ENCODE measurements at places on chromosomes 7 and 10.
A peak's percentile ranks its signal among the peaks of the same experiment; 100 is the strongest.

DNA sequence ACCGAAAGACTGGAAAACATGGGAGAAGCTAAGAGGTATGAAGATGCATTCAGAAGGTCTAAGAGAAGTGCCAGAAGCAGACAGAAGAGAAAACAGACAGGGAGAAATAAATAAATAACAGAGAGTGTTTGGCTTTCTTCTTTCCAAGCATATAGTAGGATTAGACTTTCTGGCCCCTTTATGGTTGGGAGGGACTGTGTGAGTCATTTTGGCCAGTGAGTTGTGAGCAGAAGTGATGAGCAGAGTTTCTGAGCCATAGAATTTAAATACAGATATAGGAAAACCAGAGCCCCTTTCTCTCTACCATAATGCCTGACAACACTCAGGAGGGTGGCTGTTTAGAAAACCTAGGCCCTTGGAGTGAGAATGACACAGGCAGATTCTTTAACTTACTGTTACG, 171.0 kb downstream of the PPP1R17 start:
- no peak for DNase-seq

DNA sequence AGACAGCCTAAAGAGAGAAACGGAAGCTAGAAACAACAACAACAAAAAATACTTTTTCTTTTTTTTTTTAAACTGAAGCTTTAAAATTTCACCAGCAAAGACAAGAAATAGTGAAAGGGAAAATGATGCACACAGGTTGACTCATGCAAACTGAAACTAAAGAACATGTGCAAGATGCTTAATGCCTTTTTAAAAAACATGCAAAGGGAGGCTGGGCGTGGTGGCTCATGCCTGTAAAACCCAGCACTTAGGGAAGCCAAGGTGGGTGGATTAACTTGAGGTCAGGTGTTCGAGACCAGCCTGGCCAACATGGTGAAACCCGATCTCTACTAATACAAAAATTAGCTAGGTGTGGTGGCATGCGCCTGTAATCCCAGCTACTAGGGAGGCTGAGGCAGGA, 15.1 kb upstream of the CUBN start:
- peak; percentile 84 for DNase-seq

DNA sequence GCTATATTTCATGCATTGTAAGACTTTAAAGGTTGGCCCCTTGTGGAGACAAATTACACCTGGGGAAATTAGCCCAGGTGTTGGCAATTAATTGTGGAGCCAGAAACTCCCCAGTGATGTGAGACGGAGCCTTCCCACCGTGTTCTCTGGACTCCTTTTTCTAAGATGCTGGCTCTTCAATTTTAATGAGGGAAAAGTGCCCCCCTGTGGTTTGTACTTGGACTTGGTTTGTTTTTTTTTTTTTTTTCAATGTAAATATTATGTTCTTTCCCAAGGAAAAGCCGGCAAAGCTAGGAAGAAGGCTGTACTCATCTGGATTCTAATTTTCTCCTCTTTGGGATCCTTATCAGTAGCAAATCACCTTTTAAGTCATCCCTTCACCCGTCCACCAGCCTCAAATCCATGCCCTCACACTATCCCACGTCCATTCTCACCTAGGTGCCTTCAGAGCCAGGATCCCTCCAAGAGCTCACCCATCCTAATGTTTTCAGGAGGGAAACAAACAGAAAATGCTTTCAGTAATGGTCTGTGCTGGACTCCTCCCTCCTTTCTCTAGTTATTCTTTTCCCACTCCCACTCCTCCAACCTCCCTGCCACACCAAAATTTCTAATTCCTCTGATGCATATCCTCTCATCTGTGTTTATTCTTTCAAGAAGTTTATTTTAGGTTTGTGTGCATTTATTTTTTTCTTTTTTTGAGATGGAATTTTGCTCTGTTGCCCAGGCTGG, 20.4 kb upstream of the ST8SIA6 start:
- no peak for DNase-seq

GRCh38 chr10:28800144-28800543, 122.8 kb downstream of the BAMBI start:
- DNase-seq: no peak

DNA sequence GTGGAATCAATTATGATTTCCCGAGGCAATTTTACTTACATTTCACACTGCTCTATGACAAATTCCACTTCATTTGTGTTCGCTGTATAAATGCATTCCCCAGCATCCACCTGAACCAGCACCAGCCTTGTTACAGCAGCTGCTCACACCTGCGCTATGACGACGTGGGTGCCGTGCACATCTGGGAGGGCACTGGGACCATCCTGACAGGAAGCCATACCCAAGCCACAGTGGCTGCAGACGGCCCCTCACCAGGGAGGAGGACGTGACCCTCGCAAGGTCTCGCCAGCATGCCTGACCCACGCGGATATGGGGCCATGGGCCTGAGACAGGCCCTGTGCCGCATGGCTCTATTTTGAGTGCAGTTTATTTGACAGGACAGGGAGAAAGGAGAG, 201.3 kb downstream of the MAD1L1 start:
- no peak for DNase-seq

- DNase-seq: no peak
These were observed 43.7 kb downstream of the KCNMA1 start for GRCh38 chr10:77593771-77594470.

GRCh38 chr7:158109364-158110033, 478.1 kb downstream of the PTPRN2 start:
- DNase-seq: no peak

DNA sequence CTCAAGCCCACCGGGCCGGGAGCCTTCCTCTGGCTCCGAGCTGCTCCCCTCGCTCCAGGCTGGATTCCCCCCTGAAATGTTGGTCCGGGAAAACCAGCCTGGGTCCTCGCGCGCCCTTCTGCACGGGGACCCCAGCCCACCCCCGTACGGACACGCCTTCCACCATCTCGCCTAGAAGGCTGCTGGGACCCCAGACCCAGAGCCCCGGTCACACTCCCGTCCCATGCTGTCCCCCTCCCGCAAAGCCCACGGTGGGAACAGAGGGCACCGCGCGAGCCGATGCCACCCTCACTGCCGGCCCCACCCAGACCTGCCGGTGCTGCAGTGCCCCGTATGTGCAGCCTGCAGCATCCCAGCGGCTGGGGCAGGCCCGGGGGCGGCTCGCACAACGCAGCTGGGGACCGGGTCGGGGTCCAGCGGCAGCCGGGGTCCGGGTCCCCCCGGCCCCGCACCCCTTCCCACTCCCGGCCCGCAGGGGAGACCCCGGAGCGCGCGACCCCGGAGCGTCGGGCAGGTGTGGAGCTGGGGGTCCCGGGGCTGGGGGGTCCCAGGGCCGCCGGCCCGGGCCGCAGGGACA, 871 bp downstream of the SPOCK2 start:
- DNase-seq: peak; percentile 60

DNA sequence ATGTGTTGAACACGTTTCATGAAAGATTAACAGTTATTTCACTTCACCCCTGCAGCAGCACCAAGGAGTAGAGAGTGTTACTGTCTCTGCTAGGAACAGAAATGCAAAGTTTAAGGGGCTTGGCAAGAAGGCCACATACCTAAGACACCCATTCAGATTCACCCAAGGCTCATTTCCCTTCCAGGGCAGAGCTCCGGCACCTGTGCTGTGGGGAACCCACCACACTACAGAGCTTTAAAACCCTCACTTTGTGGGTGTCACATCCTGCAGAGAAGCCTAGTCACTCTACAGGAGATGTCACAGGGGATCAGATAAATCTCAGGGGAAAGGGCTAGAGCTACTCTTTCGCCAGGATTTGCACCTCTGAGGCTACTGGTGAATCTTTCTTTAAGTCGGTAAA, 176.1 kb upstream of the KLF6 start:
- DNase-seq: peak; percentile 77

DNA sequence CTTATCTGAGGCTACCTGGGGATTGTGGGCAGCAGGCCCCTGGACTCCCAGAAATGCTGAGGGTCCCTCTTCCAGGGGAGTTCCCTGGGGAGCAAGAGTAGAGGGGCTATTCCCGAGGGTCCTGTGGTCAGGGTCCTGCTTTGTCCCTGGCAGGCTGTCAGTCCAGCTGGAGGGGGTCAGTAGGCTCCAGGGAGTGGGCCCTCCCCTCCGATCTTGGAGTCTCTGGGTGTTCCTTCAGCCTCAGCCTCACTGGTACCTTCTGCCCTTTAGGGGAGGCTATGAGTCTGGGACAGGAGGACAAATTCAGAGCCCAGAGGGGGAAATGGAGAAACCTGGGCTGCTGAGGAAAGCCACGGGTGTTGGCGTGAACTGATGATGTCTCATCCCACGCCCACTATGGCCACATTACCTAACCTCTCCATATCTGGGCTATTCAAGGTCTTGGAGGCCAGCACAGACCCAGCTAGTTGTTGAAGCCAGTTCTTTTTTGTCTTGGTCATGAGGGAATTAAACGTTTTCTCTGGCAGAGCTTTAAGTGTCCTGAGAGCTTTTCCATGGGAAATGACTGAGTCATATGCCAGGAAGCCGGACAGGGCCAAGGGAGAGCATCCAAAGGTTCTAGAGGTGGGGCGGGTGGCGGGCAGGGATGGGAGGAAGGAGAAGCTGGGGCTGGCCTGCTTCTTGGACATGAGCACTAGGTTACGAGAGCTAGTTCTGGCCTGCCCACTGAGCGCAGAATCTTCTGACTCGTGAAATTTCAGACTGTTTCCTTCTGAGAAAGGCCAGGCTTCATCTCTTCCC, 6.2 kb downstream of the CALHM2 start:
- no peak for DNase-seq

DNA sequence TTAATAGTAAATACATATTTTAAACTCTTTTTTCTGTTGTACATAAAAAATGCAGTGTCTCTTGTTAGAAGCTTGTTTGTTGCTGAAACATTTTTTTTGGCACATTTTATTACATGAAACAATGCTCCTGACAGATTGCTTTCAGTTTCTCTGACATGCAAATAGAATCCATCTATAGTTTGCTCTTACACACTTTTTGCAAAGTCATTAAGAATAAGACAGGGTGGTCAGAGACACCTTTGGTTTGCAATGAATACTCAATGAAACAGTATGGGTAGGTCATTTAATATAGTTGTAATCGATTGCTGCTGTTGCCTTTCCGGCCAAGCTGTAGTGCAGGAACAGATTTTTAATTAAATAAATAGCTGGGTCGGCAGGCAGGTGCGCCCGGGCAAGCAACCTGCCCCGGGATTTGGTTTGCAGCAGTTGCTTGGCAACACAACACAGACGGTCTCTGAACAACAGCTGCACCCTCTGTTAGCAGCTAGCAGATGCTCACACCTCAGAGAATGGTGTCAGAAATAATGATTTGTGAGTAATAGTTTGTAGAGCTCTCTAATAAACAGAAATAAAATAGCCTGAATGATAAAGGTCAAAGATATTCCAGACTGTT, 115.7 kb upstream of the CACNA2D1 start:
- no peak for DNase-seq

- no peak for DNase-seq
These were observed 52.4 kb downstream of the GPR26 start for GRCh38 chr10:123718544-123719060.

DNA sequence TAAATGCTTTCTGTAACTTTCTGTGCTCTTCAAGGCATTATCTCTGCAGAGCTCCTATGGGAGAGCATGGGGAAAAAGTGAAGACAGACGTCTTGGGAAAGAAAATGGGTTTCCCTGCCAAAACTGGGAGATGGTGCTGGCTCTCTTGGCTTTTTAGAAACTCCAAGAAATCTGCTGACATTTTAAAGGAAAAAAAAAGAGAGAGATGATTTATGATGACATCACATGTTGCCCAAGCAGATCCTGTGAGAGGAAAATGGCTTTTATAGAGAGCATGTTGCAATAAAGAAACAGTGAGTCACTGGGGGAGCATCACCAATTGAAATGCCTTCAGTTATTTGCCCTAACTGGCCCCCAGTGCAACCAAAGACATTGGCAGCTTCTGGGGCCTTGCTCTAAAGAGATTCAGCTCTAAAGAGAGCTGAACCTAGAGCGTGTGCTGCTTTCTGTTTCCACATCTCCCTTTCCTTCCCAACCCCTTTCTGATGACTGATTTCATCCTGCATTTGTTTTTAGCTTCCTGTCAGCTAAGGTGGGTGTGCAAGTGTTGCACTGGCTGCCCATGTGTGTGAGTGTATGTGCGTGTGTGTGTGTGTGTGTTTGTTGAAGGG, 37.7 kb downstream of the LRMDA start:
- DNase-seq: no peak

- no peak for DNase-seq
These were observed 8.0 kb downstream of the PARP12 start for GRCh38 chr7:140054751-140055150.

DNA sequence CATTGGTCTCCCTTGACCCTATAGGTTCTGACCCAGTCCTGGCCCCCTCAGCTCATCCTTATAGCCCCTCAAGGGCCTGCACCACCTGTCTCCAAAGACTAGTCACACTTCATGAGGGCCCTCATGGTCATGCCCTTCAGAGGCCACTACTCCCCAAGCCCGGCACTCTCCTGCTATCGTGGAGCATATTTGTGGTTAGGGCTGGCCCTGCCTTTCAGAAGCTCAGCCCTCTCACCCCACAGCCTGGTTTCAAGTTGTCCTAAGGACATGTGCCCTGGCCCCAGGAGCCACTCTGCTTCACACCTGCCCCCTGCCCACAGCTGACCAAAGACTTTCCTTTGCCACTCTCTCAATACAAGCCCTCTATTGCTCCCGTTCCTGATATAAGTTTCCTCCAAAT, 60.3 kb upstream of the LBX1 start:
- DNase-seq: no peak

DNA sequence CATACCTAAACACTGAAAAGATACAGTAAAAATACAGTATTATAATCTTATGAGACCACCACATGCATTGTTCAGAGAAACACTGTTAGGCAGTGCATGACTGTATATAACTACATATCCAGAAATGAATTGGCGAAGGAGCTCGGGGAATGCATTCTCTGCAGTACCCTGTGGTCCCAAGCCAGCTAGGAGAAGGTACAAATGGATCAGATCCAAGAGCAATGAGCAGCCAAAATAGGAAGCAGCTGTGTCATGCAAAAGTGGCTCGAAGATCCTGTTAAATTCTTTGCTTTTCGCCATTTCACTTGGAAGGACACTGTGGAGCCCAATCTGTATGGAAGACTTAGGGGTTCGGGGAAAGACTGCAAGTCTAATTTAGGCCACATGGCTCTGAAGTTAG, 334.8 kb downstream of the TNS3 start:
- no peak for DNase-seq

DNA sequence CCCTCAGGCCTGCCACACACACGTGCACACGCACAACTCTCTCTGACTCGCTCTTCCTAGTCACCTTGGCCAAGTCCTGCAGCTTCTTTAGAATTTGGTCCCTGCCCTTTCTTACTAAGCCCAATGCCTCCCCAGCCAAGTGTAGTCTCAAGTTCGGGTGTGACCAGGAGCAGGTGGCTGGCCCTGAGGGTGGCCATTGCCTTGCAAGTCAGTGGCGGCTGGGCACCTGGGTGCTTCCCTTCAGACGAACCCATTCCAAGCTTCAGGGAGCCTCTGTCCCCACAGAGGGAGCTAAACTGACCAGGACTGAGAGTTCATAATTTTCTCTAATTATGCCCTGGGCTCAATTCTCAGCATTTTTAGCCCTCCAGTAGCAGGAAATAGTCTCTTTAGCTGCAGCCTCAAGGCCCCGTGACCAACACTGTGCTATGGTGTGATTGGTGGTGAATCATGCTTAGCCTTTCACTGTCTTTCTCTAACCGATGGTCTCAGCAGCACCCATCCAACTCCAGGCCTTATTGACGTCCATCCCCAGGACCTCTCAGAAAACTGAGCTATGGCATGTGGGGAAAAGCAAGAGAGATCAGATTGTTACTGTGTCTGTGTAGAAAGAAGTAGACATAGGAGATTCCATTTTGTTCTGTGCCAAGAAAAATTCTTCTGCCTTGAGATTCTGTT, 34.7 kb upstream of the FXYD4 start:
- DNase-seq: no peak

Measured in activated CD8-positive, alpha-beta T cell treated with anti-CD3 and anti-CD28 coated beads for 36 hours (primary cell).